ENCODE measurements at places on chromosomes 7 and 10. TPM values are rescaled to one million over a fixed set of nuclear protein-coding genes. Genes with fewer than 3 reads are reported as not detected.

Gene UTF1
- not detected for total RNA-seq

Gene GATA3
- 310 TPM for total RNA-seq

Gene ADAM12
- 12.3 TPM for total RNA-seq

Gene CCDC172
- total RNA-seq = not detected

Gene BMPER
- total RNA-seq = 6.8 TPM

Gene MET
- total RNA-seq = 54.1 TPM

Gene SLC13A1
- total RNA-seq = not detected

Gene NPFFR1
- 0.05 TPM for total RNA-seq

Gene MYL10
- total RNA-seq = not detected

Gene SPDYE1
- total RNA-seq = not detected

Gene DOCK1
- total RNA-seq = 97.7 TPM

Gene ZSWIM8
- 129 TPM for total RNA-seq

Gene PTF1A
- not detected for total RNA-seq

Gene STEAP2
- total RNA-seq = 47.1 TPM

Gene ASIC3
- total RNA-seq = 0.34 TPM

Gene MACC1
- 35.2 TPM for total RNA-seq

Gene SPDYE2
- total RNA-seq = 0.52 TPM

Gene RET
- 0.42 TPM for total RNA-seq
